Epithelial cell of prostate (primary cell): ENCODE measurements at places on chromosomes 11 and 22.

GRCh38 chr11:116732271-116733042 lies 40.3 kb downstream of the BUD13 start:
- DNase-seq = peak; percentile 10

DNA sequence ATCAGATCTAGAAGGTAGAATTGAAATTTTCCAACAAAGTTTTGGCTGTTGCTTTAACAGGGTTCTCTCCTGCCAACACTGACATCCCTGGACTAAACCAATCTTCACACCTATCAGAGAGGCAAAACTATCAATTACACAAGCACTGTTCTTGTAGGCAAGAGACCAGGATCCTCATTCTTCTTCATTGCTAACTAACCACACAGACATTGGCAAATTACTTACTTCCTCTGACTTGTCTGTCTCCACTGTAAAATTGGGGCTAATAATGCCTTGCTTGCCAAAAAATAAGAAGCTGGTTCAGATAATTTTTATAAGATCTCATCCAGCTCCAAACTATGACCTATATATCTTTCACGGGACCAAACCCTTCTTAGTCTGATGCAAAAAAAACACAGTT lies 93.8 kb upstream of the DDI1 start:
- DNase-seq = no peak

- DNase-seq = no peak
Measured at GRCh38 chr11:42249401-42249800, 789.9 kb upstream of the LRRC4C start.

DNA sequence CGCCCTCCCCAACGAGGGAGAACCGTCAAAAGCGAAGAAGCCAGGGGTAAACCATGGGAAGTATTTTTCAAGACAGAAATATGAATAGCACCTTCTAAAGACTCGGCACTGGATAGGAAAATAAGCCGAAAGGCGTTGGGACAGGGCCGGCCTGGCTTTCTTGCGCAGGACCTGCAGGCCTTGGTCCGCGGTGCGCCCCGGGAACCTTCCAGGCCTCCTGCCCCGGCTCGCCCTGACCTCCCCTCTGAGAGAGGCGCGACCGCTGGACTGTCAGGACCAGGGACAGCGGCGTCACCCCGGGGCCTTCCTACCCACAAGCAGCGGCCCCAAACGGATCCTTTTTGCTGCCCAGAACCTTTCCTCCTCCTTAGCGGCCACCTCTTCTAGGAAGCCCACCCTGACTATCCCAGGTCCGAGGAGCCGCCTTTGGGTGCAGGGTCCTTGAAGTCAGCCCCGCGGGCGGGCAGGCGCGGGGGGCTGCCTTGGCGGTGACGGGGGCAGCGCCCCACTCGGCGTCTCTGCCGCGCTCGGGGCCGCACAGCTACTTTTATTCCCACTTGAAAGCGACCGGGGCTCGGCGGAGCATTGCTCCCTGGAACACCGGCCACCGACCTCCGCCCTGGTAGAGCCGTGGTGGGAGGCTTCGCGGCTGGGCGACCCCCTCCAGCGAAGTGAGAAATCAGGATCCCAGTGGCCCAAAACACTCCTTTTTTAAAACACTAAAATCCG lies 650 bp upstream of the MAPK11 start:
- no peak for DNase-seq

DNA sequence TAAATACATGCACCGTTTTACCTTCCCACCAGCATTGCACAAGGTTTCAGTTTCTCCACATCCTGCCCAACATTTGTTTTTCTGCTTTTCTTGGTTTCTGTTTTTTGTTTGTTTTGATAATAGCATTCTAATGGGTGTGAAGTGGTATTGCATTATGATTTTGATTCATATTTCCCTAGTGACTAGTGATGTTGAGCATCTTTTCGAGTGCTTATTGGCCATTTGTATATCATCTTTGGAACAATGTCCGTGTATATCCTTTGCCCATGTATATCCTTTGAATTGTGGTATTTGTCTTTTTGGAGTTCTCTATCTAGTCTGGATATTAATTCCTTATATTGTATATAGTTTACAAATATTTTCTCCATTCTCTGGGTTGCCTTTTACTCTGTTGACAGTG lies 2914.8 kb upstream of the OR11H1 start:
- DNase-seq = no peak

DNA sequence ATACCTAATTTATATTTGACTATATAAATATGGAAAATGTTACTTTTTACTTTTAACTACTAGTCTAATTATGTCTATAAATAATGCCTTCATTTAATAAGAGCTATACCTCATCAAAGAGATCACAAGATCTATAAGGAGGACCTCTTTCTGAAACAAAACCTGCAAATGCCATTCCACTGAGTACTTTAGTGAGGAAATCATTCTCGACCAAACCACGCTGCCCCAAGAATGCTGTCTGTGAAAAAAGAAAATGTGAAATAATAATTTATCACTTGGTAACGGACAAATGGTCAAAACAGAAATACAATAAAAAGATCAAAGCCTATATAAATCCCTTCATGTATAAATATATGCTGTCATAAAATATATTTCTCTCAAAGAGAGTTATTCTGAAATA lies 301.7 kb downstream of the SBF2 start:
- no peak for DNase-seq

DNA sequence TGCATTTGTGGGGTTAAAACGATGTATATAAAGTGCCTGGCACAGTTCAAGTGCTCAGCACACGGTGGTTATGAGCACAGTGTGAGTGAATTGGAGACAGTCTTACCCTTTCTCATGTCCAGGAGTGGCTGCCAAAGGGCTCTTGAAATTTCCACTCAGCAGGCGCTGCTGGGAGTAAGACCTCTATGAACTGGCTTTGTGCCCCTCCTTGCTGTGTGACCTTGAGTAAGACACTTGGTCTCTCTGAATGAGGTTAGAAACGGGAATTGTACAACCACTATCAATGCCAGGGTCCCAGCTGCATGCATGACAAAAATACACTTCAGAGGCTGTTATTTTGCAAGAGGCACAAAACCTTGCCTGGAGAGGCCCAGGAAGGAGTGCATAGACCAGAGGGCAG lies 86.6 kb downstream of the TSPAN18 start:
- no peak for DNase-seq

DNA sequence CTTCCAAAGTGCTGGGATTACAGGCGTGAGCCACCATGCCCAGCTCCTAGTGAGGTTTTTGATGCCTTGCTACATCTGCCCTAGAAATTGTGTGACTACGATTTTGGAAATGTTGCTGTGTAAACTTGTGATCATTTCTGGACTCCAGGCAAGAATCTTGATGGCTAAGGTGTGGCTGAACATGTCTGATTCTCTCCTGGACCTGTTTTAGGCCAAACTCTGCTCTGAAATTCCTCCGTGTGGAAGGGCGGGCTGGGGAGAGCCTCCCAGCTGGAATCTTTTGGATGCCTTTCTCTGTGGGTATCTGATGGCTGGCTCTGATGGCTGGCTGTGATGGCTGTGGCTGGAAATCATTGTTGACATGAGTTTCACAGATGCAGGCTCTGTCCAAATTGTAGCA lies 8.2 kb downstream of the PNPLA3 start:
- DNase-seq = no peak

- DNase-seq = no peak
Measured at GRCh38 chr22:19942157-19943081, 801 bp upstream of the TXNRD2 start.

DNA sequence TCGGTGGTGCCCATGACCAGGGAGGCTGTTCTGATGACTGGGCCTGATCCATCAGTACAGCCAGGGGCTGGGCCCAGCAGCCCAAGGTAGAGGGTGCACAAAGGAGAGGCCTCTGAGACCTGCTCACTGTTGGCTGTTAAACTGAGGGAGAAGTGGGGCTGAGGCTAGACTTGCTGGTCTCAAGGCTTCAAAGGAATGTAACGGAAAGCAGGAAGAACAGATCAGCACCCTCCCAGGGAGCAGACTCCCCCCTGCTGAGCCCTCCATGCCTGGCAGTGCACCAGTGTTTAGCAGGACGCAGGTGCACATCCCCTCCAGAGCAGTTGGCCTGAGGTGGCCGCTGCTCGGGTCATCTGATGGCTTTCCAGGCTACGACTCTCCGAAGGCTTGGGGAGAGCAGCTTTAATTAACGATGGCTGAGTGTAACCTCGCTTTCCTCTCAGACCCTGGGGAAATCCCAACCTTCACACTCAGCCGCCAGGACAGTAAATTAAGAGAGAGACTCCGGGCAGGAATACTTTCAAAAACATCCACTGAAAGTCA lies 255.7 kb upstream of the NARS2 start:
- DNase-seq = no peak

GRCh38 chr11:64571050-64571409 lies 20.0 kb upstream of the SLC22A12 start:
- no peak for DNase-seq

- no peak for DNase-seq
Measured at GRCh38 chr11:76249195-76249741, 43.0 kb upstream of the WNT11 start.

DNA sequence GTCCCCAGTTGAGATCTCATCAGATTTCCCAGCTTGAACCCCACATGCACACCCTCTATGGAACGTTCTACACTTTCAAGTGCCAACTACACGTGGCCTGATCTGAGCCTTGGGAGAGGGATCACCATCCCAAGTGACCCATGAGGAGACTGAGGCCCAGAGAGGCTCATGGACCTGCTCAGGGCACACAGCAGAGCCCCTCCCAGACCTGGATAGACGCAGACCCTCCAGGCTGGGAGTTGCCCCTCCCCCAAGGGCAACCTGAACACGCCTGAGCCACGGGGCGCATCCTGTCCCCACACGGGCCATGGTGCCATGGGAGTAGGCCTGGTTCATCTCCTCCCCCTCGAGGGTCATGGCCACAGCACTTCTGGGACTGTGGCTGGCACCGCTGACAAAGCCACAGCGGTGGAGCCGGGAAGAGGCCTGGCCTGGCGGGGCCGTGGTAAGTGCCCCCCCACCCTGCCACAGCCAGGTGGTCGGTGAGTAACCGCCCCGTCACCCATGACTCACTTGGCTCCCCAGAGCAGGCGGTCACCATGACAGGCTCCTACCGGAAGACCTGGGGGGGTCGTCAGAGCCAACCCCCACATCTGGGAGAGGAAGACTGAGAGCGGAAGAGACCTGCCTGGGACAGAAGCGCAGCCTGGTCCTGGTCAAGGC lies 8.1 kb downstream of the WNT7B start:
- peak; percentile 56 for DNase-seq

DNA sequence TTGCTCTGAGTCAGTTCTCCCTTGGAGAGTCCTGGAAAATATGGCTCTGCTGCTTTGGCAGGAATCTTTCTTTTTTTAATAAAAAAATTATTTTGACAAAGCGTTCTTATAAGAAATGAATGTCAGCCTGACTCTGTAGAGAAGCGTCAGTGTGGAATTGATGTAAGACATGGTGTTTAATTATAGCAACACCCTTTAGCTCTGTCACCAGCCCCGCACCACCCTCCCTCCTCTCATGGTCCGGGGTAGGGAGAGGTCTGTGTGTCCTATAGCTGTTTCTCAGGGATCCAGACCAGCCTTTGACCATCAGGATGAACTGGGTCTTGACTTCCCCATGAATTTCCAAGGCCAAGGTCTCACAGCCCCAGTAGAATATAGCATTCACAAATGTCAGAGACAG lies 120.6 kb downstream of the CHST1 start:
- DNase-seq = no peak

GRCh38 chr11:132072858-132073211 lies 702.4 kb downstream of the NTM start:
- DNase-seq = no peak

GRCh38 chr11:31608995-31609394 lies 99.4 kb downstream of the ELP4 start:
- no peak for DNase-seq

- no peak for DNase-seq
Measured at GRCh38 chr11:125990244-125990643, 44.4 kb downstream of the VSIG10L2 start.

- no peak for DNase-seq
Measured at GRCh38 chr22:45917146-45917545, 59.8 kb downstream of the WNT7B start.

- no peak for DNase-seq
Measured at GRCh38 chr11:77472991-77473800, 698 bp downstream of the PAK1 start.
